Testis (tissue), 5 donors: ENCODE measurements at places on chromosomes 1 and 21. TPM values are rescaled to one million over a fixed set of nuclear protein-coding genes. Genes with fewer than 3 reads are reported as not detected.

The SMPDL3B gene
- 2.5 TPM for total RNA-seq

The SLC45A1 gene
- total RNA-seq = 8.5 TPM

The SDC3 gene
- 6.9 TPM for total RNA-seq

The IFNGR2 gene
- 87.6 TPM for total RNA-seq

The OR2L13 gene
- 1.0 TPM for total RNA-seq

The RPL5 gene
- total RNA-seq = 899 TPM

The GBP6 gene
- total RNA-seq = 0.25 TPM

The CLCA2 gene
- total RNA-seq = 2.6 TPM

The APCS gene
- total RNA-seq = not detected

The SLAMF1 gene
- 0.47 TPM for total RNA-seq

The ADGRL4 gene
- total RNA-seq = 10.2 TPM

The SASS6 gene
- 13.4 TPM for total RNA-seq

The MTMR11 gene
- total RNA-seq = 39.8 TPM

The AP4B1 gene
- 49.6 TPM for total RNA-seq

The COL8A2 gene
- total RNA-seq = 1.3 TPM

The FABP3 gene
- 28.3 TPM for total RNA-seq

The SERPINC1 gene
- total RNA-seq = 0.93 TPM

The LRRC7 gene
- total RNA-seq = 6.9 TPM

The SYT14 gene
- 11.3 TPM for total RNA-seq

The SLC5A9 gene
- 3.0 TPM for total RNA-seq

The SIPA1L2 gene
- 43.4 TPM for total RNA-seq

The FAM72A gene
- total RNA-seq = 7.2 TPM
